ENCODE measurements at places on chromosomes 5 and 9. TPM values are rescaled to one million over a fixed set of nuclear protein-coding genes. Genes with fewer than 3 reads are reported as not detected.

LCN15 gene
- not detected for total RNA-seq

GDA gene
- 0.52 TPM for total RNA-seq

DNA sequence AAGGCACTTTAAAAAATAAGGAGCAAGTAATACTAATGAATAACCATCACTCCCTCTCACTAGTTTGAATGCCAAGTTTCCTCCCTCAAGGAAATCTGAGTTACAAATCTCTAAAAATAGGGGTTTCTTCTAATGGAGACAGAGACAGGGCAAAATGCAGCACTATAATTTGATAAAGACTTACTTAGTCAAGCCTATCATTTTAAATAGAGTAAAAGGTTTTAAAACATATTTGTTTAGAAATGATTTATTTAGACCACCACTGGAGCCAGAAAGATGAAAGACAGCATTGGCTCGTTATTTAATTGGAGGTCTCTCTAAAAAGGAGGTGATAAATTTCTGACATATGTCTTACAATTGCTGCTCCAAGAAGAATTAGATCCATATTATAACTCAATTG, 228.7 kb downstream of the TLE1 start:
- no peak for ATAC-seq

DNA sequence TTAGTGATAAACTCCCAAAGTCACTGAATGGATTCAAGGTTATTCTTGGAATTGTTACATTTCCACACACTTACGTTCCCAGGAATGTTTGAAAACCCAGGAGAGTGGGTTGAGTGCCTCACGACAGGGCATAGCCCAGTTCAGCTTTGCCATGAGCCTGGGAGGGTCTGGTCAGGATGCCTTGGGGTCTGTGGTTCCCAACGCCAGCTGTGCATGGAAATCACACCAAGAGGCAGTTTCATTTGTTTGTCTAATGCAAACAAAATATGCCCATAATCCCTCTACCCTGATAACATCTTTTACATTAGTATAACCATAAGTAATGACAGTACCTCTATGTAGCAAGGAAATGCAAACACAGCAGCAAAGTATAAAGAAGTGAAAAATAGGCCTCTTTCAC, 25.3 kb upstream of the MSX2 start:
- ATAC-seq: no peak
